Caco-2 (cell line): ENCODE measurements at places on chromosomes 16 and 17. TPM values are rescaled to one million over a fixed set of nuclear protein-coding genes. Genes with fewer than 3 reads are reported as not detected.

- no peak for DNase-seq
Measured at GRCh38 chr16:4096509-4096908, 19.7 kb downstream of the ADCY9 start.

DNA sequence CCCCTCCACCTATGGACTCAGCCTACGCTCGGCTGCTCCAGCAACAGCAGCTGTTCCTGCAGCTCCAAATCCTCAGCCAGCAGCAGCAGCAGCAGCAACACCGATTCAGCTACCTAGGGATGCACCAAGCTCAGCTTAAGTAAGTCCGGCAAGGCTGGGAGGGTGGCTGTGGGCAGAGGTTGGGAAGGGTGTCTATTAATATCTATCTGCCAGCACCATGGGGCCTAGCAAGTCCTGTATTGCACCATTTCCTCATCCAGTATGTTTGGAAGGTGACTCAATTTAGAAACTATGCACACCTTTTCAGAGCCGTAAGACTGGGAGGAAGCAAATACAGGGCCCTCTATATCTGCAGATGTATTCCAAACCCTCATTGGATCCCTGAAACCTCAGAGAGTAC, 45.0 kb upstream of the ARHGAP44 start:
- no peak for DNase-seq

GRCh38 chr17:5915337-5915736, 154.8 kb upstream of the WSCD1 start:
- DNase-seq: no peak

NMRAL1 gene
- total RNA-seq: 68.3 and 71.1 TPM in 2 replicates

DNA sequence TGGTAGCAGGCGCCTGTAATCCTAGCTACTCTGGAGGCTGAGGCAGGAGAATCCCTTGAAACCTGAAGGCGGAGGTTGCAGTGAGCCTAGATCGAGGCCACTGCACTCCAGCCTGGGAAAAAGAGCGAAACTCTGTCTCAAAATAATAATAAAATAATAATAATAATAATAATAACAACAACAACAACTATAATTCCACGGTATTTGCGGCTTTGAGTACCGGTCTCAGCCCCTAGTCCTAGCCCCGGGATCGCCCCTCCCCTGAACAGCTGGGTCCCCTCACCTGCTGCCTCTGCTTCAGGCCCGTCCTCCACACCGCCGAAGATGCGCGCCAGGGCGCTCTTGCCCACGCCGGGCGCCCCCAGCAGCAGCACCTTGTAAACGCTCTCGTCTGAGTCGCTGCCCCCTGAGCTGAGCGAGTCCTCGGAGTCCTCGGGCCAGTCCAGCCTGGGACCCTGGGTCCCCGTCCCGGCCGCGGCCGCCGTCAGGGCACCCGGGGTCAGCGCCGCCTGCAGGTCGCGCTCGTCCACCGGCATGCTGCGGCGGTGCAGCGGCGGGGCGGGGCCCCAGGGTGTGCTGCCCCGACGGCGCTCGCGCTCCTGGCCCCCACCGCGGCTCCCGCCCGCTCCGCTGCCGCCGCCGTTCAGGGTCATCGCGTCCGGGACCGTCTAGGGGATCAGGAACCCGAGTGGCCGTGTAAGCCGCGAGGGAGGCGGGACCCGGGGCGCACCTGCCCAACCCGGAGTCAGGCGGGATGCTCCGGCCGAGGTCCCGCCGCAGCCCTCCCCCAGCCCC, 611 bp downstream of the RRAD start:
- peak; percentile 76 for DNase-seq
